Naive thymus-derived CD4-positive, alpha-beta T cell (primary cell): ENCODE measurements at places on chromosomes 4 and X.

DNA sequence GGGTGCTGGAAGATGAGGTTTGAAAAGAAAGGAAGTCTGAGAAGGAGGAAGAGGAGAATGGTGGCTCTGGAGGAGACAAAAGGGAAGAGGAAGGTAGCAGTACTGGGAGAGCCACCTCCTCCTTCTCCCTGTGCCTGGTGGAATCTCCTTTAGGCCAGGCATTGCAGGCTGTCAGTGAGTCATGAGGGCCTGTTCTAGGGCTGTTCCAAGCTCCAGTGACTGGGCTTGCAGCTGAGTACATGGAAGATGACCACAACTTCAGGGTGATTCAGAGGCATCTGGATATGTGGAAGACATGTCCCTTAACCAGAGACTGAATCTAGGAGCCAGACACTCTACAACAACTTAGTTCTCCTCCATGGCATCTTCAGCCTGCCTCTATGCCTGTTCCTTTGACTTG lies 107.8 kb downstream of the EFNB1 start:
- no peak for DNase-seq

- DNase-seq, result no peak
These were observed 1272.1 kb downstream of the ARAP2 start for GRCh38 chr4:34972189-34972588.

- DNase-seq, result no peak
These were observed 711.8 kb upstream of the FAM241A start for GRCh38 chr4:111433441-111433840.

DNA sequence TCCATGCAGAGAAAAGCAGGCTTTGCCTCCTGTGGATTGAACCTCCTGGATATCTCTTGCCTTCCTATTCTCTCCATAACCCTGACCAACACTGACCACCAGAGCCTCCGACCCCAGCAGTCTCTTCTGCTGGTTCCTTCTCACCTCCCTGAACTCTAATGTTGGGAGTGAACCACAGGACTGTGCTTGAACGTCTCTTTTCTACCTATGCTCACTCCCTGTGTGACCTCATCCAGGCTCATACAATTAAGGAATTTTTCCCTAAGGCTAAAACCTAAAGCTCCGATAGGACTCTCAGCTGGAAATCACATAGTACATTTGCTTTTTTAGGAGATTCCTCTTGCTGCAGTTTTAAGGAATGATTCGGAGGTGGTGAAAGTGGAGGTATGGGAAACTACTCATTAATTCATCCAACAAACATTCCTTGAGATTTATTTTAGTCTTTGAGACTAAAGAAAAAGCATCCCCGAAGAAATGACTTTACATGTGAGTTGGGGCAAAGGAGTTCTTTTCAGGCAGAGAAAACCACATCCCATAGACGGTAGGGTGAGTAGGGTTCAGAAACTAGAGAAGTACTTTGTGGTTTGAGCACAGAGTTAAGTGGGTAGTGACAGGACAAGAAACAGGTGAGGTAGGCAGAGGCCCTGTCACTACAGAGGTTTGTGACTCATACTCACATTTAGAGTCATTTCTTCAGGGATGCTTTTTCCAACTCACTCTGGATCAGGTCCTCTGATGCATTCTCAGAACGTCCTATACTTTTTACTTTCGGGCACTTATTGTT lies 30.8 kb downstream of the NDNF start:
- DNase-seq, result peak; percentile 59

DNA sequence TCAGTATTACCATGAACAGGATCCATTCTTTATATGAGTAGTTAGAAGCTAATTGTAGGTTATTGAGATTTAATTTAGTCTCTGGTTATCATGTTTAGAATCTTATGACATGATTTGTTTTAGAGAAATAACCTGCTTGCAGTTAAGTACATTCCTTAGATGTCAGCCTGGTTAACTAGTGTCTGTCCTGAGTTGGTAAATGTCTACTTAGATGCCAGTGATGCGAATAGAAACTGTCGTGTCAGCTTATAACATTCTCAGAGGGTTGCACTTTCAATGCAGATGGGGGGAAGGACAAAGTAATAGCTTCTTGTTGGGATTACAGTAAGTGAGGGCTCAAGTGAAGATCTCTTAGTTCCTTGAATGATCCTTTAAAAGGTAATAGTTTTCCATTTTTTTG lies 227.8 kb upstream of the SPRY1 start:
- no peak for DNase-seq

DNA sequence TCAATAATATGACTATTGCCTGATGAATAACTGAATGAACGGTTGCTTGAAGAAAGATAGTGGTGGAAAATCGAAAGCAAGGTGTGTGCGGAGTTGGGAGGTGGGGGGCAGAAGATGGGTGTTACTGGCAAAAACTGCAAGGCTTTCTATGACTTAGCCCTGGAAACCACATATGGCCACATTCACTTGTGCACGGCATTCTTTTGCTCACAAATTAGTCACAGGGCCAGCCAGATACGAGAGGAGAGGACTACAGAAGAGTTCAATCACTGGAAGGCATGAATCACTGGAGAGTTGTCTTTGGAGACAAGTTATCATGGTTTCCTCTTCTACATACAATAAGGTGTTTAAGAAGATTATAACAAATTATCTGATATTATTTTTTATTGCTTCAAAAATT lies 626.5 kb upstream of the CPEB2 start:
- DNase-seq, result no peak

GRCh38 chr4:94446386-94446785 lies 5.4 kb upstream of the PDLIM5 start:
- no peak for DNase-seq

DNA sequence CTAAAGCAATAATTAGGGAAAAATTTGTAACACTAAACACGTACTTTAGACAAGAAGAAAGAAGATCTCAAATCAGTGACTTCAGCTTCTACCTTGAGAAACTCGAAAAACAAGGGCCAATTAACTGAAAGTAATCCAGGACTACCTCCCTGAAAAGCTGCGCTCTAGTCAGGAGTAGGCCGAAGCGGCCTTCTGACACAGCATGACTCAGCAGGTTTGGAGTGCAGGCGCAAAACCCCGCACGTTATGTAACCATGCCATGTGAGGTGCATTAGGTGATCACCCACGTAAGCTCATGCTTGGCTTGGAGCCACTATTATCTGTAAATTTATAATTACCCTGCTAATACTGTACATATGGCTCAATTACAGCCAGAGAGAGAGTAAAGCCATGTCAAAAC lies 52.8 kb upstream of the CCDC149 start:
- no peak for DNase-seq

- DNase-seq, result no peak
These were observed 29.6 kb downstream of the TLR10 start for GRCh38 chr4:38752941-38753806.

- DNase-seq, result no peak
These were observed 2.3 kb upstream of the ZCCHC4 start for GRCh38 chr4:25310066-25310802.

DNA sequence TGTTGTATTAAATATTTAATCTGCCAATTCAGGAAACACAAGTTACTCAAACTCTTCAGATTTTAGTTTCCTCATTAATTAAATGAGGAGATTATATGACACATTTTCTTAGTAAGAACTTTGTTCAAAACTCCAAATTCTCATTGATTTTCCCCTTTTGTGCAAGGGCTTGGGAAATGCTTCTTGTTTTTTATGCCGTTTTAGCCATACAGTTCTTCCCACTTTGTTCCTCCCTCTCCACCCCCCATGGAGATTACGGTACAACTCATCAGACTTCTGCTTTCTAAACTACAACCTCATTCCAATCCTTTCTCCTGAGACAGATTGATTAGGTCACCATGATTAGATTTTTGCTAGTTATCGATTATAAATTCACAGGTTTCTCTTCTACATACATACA lies 10.9 kb upstream of the BBS7 start:
- DNase-seq, result no peak

- no peak for DNase-seq
These were observed 69.9 kb upstream of the EXOC1L start for GRCh38 chr4:55749666-55750065.

DNA sequence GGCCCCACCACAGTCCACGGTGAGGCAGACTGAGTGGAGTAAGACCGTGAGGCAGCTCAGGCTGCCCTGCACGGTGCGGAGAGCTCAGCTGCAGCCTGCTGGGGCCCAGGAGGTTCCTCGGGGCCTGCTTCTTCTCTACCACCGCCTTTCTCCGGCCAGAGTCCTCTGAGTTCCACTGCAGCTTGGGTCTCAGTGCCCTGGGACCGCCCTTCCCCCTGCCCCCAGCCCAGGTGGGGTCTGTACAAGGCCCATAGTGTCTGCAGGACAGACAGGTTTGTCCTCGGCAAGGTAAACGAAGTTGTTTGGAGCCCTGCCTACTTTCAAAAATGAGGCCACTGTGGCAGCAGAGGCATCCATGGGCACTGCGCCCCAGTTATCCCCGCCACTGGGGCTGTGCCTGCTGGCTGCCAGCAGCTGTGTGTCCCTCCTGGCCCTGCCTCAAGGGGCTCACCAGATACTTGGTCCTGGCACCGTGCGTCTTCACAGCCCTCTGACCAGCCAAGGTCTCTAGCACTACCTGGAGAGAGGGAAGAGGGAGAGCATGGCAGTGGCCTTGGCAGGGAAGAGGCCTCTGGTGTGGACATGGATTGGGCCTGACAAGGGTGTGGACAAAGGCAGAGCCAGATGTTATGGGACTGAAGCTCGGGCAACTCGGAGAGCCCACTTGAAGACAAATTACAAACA lies 4.0 kb downstream of the IRAK1 start:
- no peak for DNase-seq

DNA sequence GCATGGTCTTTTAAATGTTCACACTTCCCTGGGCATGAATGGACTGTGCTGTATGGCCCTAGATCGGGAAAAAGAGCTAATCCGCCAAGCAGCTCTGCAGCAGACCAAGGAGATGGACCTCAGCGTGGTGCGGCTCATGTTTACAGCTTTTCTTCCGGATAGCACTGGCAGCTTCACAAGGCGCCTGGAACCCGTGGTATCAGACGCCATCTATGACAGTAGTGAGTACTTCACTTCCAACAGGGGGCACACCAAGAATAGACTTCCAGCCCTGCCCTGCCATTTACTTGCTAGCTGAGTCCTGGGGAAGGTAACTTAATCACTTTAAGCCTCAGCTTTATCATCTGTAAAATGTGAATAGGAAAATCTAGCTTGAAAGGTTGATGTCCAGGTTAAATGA lies 77.7 kb downstream of the NFKB1 start:
- DNase-seq, result no peak

DNA sequence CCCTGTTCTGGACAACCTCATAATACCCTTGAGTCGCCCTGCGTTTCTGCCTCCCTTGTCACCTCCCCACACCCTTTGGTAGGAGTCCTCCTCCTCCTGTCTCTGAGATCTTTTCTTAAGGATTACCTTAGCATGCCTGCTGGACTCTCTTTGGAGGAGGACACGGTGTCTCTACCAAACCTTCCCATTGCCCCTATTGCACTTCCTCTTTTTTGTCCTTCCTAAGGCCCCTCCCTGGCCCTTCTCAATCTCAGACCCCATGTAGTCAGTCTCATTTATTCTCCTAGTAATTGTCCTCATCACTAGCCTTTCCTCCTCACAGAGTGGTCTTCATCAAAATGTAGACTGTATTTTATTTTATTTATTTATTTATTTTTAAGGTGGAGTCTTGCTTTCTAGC lies 335.0 kb upstream of the SFRP2 start:
- DNase-seq, result no peak

GRCh38 chrX:136828830-136829229 lies 48.1 kb upstream of the ARHGEF6 start:
- no peak for DNase-seq

DNA sequence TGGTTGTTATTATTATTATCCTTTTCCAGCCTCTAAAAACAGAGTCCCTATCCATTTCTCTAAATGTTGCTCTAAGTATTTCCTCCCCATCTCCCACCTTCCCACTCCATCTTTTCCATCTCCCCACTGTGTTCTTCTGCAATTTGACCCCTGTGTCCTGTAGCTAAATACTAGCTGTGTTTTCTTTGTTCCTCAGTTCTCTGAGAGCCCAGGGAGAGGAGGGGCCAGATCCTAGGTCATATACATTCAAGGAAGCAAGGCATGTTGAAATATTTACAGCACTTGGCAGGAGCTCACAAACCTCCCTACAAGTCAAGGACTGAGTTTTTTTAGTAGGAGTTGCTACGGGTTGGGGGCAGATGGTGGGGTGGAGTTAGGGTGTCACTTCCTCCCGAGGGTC lies 10.5 kb downstream of the SLC16A2 start:
- DNase-seq, result no peak

DNA sequence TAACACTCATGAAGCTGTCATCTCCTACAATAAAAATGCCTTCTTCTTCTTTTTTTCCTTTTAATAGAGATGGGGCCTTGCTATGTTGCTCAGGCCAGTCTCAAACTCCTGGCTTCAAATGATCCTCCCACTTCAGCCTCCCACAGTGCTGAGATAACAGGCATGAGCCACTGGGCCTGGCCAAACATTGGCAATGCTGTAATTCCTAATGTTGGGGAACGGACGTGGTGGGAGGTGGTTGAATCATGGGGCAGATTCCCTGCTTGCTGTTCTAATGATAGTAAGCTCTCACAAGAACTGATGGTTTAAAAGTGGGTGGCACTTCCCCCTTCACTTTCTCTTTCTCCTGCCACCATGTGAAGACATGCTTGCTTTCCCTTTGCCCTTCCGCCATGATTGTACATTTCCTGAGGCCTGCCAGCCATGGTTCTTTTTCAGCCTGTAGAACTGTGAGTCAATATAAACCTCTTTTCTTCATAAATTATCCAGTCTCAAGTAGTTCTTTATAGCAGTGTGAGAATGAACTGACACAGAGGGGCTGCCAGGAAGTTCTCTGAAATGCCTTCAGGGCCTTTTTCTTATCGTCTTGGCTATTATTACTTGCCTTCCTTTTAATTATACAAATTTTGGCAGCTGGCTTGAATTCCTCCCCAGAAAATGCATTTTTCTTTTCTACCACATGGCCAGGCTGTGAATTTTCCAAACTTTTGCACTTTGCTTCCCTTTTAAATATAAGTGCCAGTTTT lies 93.0 kb downstream of the CENPC start:
- DNase-seq, result no peak

- no peak for DNase-seq
These were observed 921.3 kb downstream of the NLGN4X start for GRCh38 chrX:5307416-5307815.

DNA sequence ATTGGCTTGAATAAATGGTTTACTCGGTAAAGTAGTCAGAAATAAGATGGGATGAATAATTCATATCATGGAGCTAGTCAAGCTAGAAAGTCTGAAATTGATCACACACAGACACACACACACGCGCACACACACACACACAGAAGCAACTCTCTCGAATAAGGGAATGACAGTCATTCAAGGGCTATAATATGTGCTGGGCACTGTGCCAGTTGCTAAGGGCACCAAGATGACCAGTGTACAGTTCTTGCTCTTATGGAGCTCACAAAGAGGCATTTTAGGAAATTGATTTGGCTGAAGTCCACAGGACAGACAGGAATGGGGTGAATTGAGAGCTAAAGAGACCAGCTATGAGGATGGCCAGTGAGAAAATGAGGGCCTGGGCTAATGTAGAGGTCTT lies 34.2 kb upstream of the SH3D19 start:
- DNase-seq, result no peak
